ENCODE measurements at places on chromosomes 12 and 14.

- DNase-seq: no peak
These were observed 2.5 kb downstream of the LTBR start for GRCh38 chr12:6386491-6386890.

- no peak for DNase-seq
These were observed 132.7 kb downstream of the NRXN3 start for GRCh38 chr14:78302841-78303240.

- no peak for DNase-seq
These were observed 200.5 kb downstream of the ETV6 start for GRCh38 chr12:11849757-11850504.

DNA sequence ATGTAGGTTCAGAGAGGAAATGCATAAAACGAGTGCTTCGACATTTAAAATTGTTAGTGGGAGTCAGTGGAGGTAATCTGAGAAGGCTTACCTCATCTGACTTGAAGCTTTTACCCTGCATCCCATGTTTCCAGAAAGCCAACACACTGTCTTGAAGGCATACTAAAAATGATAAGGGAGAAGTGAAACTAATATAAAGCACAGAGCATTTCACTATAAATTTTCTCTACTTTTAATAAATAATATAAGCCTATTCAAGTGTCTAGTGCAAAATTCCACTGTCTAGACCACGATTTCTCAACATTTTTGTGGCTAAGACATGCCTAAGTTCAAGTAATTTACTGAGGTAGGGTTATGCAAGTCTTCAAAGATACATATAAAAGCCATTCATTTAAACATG is 29.1 kb upstream of the CDKL1 start:
- no peak for DNase-seq

Measured in aorta (tissue), 5 donors.